ENCODE measurements at places on chromosomes 12 and 14. TPM values are rescaled to one million over a fixed set of nuclear protein-coding genes. Genes with fewer than 3 reads are reported as not detected.

The CLEC1B gene
- total RNA-seq = not detected

DNA sequence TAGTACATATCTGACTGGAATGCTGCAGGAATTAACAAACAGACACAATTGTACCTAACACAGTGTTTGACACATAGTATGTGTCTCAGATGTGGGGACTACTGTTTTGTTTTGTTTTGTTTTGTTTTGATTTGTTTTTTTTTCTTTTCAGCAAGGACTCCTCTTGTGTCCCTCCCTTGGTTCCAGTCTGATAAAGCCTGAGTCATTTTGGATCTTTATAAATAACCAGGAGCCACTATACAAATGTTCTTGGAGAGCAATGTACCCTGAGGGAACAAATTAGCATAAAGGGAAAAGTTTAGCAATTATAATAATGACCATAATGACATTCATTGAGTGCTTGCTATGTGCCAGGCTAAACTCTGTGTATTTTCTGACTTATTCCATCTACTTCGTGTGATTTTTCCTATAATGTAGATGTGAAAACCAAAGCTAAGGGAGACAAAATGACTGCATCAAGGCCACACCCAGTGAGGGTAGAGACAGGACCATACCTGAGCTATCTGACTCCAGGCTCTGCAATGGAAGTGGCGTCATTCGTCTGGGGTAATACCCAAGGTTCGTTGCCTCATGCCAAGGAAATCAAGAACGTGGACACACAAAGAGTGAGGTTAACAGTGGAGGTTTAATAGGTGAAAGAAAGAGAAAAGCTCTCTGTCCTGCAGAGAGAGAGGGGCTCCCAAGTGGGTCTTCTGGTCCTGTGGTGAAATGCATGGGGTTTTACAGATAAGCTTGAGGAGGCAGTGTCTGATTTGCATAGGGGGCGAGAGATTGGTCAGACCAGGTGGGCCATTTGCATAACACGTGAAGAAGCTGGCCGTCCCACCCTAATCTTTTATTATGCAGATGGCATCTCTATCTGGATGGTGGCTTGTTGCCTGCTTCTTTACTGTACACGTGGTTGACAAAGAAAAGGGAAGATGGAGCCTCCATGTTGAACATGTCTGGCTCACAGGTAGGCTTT, 285.5 kb upstream of the SFSWAP start:
- no peaks in the 10 kb centered on the region for H3K27me3 ChIP-seq
- no peak overlapping the region for H3K4me3 ChIP-seq
- no peaks in the 10 kb centered on the region for H3K4me1 ChIP-seq
- H3K27ac ChIP-seq = no peak overlapping the region
- no peak for DNase-seq

DNA sequence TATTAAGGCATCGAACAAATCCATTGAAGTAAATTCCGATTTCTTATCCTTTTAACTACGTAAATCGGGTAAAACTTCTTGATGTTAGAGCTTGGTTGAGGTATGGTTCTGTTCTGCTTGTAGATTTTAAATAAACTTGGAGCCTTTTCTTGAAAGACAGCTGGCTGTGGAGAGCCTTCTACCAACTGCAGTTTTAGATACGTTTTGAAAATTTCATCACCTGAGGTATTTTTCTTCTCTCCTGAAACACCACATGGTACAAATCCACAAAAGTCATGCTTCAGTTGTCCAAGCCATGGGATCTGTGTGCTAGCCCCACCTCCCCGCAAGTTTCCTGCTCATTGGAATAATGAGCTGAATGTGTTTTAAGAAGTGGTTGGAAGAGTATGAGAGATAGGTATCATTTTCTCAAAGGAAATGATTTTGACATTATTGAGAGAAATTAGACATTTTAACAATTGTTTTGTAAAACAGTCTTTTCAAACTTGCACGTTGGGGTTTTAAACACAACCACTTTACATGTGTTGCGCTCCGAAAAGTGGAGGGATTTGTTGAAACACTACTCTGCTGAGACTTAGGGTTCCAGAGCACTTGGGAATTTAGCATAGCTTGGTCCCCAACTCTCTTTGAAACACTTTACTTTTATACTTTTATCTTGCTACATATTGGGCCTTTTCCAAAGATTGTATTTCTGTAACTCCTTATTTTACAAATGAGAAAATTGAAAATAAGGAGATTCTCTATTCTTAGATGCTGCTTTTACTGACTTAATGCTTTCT, 1.4 kb downstream of the PPM1A start:
- peak overlapping the region; percentile 99 for H3K27ac ChIP-seq
- H3K4me3 ChIP-seq = peak overlapping the region; percentile 91
- H3K4me1 ChIP-seq = peaks cover 56% of the 10 kb centered on the region
- H3K36me3 ChIP-seq = no peaks in the 10 kb centered on the region

GRCh38 chr14:71776471-71777360, 155.5 kb upstream of the RGS6 start:
- no peaks in the 10 kb centered on the region for H3K27me3 ChIP-seq
- no peak for DNase-seq
- no peak overlapping the region for H3K4me3 ChIP-seq
- H3K4me1 ChIP-seq = no peaks in the 10 kb centered on the region

DNA sequence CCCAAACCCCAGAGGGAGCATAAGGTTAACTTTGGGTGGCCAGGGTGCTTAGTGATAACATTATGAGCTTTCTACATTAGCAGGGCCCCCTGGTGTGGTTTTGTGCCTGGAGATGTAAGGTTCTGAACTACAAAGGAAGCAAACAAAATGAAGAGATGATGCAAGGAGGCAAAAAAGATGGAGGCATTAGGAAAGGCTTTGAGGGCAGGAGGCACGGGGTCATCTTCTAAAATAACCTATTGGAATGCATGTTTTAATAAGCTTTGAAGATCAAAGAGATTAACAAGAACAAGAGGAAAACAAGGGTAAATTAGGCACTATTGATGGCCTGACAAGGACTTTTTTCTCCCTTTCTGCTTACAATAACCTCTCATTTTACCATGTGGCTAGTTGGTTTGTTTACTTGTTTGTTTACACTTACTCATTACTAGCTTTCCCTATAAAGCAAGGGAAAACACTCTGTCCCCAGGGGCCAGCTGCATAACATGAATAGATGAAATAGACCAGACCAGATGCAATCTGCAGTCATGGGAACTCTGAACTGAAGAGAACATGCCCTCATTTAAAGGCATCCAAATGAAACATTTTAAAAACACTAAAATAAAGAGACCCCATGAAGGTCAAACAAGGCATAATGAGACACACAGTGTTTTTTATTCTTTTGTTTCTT, 390.3 kb downstream of the DIO2 start:
- no peaks in the 10 kb centered on the region for H3K4me1 ChIP-seq
- DNase-seq = no peak
- H3K27me3 ChIP-seq = no peaks in the 10 kb centered on the region
- no peak overlapping the region for H3K4me3 ChIP-seq
- no peak overlapping the region for H3K27ac ChIP-seq

Measured in sigmoid colon (tissue), 7 donors.